ENCODE measurements at places on chromosomes 3 and 15.

GRCh38 chr3:127787071-127787490 lies 35.2 kb downstream of the MGLL start:
- peak; percentile 78 for DNase-seq

- peak; percentile 87 for DNase-seq
These were observed 582 bp upstream of the SLCO3A1 start for GRCh38 chr15:91852741-91853510.

DNA sequence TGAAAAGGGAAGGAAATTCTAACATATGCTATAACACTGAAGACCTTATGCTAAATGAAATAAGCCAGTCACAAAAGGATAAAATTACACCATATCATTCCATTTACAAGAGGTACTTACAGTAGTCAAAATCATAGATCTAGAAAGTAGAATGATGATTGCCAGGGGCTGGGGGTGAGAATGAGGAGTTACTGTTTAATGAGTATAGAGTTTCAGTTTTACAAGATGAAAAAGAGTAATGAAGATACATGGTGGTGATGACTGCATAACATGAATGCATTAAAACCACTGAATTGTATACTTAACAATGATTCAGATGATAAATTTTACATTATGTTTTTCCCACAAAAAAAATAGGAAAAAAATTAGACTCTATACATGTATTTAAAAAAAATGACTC lies 152.6 kb downstream of the SCAPER start:
- DNase-seq = no peak

- no peak for DNase-seq
These were observed 68.6 kb downstream of the ADCY5 start for GRCh38 chr3:123380261-123380660.

DNA sequence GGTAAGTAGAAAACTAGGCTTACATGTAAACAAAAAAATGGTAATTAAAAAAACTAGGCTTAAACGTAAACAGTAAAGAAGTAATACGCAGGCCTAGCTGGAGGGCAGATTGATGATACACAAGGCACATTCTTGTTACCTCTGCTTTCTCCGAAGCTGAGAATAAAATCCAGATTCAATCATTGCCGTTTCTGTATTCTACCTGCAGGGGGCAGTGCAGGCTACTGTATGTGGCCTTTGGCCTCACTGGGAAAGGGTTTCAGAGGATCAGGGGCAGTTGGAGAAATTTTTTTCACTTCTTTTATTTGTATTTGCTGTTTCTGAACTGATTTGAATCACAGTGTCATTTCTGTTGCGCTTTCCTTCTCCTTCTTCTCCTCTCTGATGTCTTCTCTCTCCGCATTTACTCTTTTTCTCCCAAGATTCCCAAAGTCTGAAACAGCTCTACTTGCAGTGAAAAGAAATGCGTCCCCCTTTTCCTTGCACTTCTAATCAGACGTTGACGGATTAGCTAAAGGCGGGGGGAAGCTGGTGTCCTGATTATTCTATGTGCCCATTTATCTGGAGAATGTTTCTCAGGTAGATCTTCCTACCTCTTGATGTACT lies 67.1 kb upstream of the MCTP2 start:
- DNase-seq = no peak

GRCh38 chr3:98180319-98180890 lies 13.9 kb downstream of the OR5H15 start:
- no peak for DNase-seq

- DNase-seq = no peak
These were observed 53.2 kb upstream of the FNDC3B start for GRCh38 chr3:171986176-171986575.

GRCh38 chr3:26091626-26092025 lies 301.7 kb downstream of the OXSM start:
- no peak for DNase-seq

DNA sequence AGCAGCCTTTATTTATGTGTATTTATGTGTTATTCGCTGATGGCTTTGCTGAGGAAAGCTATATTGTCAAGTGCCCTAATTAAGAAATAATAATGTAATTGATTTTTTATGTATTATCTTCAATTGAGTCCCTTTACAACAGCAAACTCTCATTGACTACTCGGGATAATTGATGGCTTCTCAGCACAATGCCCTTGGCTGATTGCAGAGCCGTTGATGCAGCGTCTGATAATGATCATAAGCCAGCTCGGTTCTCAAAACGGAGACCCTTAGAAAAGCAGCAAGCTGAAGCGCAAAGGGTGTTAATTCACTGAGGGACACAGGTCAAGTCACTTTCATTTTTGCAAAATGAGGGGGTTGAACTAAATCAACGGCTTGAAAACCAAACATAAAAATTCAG lies 357.1 kb upstream of the KCNH8 start:
- no peak for DNase-seq

DNA sequence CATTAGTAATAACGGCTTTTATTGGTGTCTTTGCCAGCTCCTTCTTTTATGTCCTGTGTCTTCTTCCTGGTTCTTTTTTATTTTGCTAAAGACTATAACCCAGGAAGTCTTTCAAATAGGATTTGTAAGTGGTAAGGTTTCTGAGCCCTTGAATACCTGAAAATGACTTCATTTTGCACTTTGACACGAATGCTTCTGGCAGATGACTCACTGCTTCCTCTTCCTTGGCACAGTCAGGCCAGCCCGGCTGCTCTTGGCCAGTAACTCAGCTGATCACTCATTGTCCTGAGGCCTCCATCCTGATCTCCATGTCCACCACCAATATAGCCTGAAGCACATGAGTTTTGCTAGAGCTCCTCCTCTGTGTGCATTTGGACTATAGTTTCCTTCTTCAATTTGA lies 48.7 kb upstream of the NR2E3 start:
- DNase-seq = no peak

- DNase-seq = no peak
These were observed 16.2 kb upstream of the CCR8 start for GRCh38 chr3:39313289-39313688.

DNA sequence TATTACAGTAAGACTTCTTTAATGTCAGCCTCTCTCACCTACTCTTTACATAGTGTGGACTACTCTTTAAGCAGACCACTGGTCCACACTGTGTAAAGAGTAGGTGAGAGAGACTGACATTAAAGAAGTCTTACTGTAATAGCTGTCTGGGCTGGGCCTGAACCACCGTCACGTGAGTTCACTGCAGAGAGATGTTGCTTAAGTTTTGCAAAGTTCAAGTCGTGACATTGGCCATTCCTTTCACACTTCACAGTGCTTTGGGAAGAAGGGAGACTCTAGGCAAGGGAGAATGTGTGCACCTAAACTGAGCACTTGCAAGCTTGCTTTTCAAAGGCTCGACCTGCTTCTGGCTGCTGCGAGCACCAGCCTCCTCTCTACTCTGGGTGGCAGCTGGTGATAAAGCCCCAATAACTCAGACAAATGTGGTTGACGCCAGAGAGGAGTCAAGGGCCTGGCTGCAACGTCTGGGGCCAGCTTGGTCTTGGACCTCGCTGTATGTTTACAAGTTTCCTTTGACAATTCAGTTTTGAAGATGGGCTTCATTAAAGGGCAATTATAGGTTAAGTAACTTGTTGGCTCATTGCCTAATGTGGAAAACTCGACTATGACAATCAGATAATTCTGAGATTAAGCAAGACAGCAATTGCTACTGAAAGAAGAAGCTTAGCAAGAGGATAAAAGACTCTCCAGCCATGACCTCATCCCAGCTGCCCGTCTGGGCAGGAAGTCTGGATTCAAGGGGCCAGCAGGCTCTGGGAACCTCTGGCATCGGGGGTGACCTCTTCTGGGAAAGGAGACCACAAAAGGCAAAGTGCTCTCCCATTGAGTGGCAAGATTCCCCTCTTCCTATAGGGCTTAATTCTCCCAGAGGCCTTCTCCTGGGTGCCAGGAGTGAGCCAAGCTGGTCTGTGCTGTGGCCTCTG lies 242.1 kb upstream of the TLE3 start:
- DNase-seq = no peak

- DNase-seq = no peak
These were observed 47.4 kb downstream of the CCR4 start for GRCh38 chr3:32998631-32999451.

DNA sequence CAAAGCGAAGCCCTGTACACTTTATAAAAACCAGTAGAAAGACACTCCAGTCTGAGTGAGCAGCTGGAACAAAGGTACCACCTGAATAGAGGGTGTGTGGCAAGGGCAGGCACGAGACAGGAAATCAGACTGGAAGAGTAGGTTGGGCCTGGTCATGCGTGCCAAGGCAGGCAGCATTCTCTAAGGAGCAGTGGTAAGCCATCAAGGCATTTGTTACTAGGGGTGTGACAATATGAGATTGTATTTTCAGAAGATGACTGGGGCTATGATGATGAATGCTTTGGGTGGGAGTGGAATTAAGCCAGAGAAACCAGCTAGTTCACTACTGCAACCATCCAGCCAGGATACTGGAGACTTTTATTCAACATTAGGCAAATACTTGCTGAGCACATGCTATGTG lies 5.0 kb downstream of the JMJD7 start:
- no peak for DNase-seq

GRCh38 chr15:42474827-42475226 lies 16.1 kb downstream of the ZNF106 start:
- DNase-seq = no peak

DNA sequence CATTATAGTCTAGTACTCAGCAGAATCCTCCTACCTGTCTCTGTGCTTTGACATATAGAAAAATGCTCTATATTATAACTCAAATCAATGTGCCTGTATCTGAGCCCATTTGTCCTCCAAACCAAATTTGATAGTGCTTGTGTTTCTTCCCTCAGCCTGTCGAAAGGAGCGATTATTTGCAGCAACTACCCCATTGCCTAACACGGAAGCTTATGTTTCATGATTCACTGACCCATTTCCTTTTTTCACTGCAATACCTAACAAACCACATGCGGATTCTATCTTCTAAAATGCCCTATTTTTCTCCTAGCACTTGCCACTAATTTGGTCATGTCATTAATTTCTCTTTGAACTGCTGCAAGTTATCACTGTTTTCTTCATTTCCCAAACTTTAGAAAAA lies 1220.6 kb upstream of the CADM2 start:
- DNase-seq = no peak

DNA sequence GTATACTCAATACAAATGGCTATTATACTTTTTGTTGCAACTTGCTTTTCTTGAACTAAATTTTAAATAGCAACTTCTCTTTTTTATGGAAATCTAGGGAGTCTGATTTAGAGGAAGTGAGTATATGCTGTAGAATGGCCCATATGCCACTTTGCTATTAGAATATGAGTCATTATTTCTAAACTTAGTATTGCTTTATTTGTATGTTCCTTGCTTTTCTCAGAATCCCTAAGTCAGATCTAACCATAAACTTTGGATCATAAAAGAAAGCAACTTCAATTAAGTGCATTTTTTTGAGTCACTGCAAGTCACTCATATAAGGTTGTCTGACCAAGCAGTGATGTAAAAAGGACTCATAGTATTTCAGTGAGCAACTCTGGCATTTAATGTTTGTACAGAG lies 17.5 kb upstream of the SPTSSB start:
- no peak for DNase-seq

DNA sequence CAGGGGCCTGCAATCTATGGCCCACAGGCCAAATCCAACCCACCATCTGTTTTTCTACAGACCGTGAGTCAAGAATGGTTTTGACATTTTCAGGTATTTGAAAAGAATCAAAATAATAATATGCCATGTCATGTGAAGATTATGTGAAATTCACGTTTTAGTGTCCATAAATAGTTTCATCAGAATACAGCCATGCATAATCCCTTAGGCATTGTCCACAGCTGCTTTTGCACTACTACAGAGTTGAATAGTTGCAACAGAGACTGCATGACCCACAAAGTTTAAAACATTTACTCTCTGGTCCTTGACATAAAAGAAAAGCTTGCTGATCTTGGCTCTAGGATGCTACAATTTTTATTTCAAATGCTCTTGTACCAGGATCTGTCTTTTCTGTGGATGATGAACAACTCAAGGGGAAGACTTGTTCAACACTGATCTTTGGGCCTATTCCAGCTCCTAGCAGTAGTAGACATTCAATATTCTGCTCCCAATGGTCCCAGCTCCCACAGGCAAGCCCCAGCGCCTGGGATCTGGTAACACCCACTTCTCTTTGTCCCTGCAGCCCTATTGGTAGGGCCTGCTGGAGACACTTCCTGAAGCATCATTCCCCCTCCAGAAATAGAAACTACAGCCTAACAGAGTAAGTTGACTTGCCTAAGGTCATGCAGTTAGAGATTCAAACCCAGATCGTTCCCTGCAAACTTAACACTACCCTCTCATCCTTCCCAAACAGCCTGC lies 76.9 kb downstream of the MRPL46 start:
- no peak for DNase-seq

DNA sequence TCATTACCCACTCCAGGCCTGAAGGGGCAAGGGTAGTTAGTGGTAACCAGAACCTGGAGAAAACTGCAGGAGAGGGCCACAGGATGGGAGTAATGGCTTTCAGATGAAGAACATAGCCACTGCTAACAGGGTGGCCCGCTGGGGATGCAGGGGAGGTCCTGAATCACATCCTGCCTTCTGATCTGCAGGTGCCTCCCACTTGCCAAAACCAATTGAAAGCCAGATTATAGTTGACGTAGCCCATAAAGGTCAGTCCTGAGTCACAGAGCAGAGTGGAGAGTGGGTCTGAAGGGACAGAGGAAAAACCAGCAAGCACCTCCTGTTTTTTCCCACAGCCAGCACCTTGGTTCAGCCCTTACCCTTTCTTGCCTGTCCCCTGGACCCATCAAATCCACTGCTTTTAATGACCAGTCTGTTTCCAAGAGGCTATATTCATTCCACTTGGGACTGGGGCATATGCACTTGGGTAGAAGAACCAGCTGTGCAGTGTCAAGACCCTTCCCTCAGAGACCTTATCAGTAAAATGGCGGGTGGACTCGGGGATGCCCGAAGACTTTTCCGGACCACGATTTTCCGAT lies 646 bp upstream of the SLC35G2 start:
- DNase-seq = peak; percentile 66

DNA sequence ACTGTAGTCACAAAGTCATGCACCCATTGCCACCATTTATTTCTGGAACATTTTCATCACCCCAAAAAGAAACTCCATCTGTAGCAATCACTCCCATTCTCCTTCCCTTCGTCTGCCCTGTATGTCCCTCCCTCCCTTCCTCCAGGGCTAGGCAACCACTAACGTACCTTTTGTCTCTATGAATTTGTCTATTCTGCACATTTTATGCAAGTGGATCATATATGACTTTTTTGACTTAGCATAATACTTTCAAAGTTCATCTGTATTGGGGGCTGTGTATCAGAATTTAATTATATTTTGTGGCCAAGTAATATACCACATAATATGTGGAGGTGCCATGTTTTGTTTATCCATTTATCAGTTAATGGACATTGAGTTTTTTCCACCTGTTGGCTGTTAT lies 201.6 kb downstream of the FEZF2 start:
- no peak for DNase-seq

GRCh38 chr3:176505878-176506621 lies 691.2 kb downstream of the TBL1XR1 start:
- no peak for DNase-seq

GRCh38 chr15:44300572-44300971 lies 12.1 kb downstream of the GOLM2 start:
- no peak for DNase-seq

GRCh38 chr3:140128217-140128616 lies 193.2 kb downstream of the CLSTN2 start:
- DNase-seq = no peak
